ENCODE measurements at places on chromosomes 1 and 21. TPM values are rescaled to one million over a fixed set of nuclear protein-coding genes. Genes with fewer than 3 reads are reported as not detected.

DNA sequence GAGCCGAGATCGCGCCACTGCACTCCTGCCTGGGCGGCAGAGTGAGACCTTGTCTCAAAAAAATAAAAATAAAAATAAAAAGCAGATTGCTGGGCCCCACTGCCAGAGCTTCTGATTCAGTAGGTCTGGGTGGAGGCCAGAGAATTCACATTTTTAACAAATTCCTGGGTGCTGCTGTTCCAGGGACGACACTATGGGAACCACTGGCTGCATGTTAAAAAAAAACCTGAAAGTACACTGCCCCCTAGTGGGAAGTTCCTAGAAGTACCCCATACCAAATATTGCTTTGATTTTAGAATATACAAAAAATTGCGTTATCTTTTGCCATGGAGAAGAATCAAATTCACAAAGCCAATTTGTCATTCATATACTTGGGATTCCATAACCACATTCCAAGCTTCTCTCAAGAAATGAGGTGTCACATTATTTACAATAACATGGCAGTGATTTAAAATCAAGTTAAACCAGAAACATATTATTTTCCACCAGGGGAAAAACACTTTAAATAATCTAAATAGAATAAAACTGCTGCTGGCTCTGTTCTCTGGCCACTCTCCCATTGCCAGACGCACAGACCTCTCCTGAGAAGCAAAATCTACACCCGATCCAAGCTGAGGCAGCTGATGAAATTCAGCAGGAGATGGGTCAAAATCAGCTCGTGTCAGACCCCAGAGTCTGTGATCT is 27.4 kb downstream of the SYF2 start:
- DNase-seq: peak; percentile 51

DNA sequence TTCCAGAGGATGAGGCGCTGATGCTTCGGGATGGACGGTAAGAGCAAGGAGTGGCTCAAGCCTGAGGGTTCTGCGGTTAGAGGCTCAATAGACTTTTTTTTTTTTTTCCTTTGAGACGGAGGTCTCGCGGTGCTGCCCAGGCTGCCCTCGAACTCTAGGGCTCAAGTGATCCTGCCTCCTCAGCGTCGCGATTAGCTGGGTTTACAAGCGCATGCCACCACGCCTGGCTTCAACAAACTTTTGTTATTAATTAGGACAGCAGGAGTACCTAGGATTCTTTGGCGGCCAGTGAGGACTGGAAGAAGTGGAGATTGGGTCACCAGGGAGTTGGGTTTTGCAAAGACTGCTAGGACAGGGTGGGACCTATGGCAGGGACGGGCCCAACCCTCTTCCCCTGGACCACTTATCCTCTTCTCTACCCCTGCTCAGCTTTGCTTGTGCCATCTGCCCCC is 587 bp downstream of the SCNM1 start:
- peak; percentile 56 for DNase-seq

- no peak for DNase-seq
Measured at GRCh38 chr1:2575801-2576663, 10.5 kb upstream of the PRXL2B start.

DNA sequence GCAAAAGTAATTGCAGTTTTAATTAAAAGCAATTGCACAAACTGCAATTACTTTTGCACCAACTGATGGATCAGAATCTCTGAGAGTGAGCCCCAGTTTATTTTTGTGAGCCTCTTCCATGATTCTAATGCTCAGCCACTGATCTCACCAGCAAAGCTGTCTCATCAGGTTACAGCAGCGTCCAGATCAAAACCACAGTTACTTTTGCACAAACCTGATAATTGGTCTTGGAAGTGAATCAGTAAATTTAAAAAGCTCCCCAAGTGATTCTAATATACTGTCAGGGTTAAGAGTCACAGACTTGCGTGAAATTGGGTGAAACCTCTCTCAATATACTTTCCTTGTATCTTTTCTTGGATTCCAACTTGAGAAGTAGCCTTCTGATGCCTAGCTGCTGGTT is 13.5 kb upstream of the CR2 start:
- DNase-seq: no peak

DNA sequence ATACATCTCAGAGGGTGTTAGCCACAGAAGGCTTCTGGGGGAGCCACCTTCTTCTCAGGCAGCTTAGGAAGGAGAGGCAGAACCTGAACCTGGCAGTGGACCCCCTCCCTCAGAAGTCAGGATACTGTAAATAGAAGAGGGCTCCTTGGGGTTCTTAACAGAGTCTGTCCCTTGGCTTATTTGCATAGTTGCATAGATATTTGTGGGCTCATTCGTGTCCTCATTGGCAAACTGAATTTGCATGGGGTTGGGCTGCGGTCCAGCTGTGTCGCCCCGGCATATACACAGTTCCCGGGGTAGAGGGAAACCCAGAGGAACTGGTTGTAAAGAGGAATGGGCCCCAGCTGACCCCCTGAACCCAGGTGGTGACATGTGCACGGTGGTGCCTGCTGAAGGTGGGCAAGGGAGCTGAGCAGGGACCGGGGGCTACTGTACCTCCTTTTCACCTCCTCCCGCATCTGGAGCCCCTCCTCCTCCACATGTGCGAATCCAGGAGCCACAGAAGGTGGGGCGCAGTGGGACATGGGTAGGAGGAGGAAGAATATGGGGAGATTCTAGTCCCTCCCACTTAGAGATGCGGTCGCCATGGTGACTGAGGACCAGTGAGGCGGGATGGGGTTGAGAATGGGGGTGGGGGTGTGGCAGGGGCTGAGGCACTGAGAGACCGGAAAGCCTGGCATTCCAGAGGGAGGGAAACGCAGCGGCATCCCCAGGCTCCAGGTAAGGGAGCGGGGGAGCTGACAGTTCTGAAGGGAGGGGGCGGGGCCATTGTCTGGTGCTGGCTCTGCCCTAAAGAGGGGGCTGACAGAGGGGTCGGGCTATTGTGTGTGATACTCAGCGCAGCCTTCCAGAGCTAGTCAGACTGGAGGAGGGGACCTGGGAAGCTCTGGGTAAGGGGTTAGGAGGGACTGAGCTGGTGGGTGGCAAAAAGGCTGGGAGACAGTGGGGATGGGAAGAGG is 3.7 kb upstream of the SEMA4A start:
- DNase-seq: no peak

DNA sequence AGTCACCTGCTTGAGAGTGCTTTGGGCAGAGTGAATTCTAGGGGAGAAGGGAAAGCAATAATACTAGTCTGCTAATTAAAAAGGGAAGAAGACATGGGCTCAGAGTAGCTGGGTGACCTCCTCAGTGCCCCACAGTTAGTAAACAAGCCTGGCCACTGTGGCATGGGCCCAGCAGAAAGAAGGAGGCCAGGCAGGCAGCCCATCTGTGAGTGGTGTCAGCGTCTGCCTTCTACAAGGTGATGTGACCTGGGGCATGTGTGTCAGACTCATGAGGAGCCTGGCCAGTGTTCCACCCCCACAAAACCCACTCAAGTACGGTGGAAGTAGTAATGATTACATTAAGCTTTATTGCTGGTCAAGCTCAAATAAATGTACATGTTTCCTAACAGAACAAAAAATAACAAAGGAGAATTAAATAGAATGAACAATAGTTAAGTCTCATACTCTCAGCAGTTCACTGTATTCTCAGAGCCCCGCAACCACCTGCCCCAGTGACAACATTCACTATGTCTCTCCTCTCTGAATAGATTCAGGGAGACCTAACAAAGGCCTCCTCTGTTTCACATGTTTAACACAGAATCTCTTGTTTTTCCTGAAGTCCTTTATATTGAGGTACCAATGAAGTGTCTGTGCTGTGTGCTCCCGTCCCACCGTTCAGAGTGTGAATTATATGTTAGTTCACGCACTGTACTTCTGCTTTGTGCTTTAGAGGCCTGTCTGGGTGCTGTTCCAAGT is 32.5 kb downstream of the SLC22A15 start:
- no peak for DNase-seq

GRCh38 chr21:16086121-16086520 is 356.3 kb downstream of the USP25 start:
- no peak for DNase-seq

GRCh38 chr1:11727119-11727518 is 8.8 kb upstream of the AGTRAP start:
- no peak for DNase-seq

DNA sequence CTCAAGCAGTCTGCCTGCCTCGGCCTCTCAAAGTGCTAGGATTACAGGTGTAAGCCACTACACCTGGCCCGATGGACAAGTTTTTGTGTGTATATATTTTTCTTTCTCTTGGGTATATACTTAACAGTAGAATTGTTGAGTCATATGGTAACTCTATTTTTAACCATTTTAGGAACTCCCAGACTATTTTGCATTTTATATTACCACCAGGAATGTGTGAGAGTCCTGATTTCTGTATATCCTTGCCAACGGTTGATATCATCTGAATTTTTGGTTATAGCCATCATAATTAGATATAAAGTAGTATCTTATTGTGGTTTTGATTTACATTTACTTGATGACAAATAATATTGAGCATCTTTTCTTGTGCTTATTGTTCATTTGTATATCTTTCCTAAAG is 20.7 kb downstream of the FNBP1L start:
- DNase-seq: no peak

DNA sequence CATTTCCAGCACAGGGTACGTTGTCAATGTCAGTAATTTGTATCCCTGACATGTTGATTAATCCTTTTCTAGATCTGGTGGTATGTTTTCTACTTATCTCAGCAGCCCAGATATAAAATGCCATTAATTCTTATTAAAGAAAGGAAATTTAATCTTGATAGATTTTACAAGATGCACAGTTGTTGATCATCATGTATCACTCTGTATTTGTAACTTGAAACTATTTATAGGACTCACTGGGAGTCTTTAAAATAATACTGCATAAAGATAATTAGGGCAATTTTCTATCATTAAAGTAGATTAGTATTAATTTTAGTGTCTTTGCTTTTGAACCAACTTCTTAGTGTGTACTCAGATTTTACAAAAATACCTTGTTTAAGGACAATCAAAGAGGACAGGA is 84.9 kb downstream of the GREM2 start:
- DNase-seq: no peak

- no peak for DNase-seq
Measured at GRCh38 chr21:44846485-44847260, 26.8 kb downstream of the PTTG1IP start.

DNA sequence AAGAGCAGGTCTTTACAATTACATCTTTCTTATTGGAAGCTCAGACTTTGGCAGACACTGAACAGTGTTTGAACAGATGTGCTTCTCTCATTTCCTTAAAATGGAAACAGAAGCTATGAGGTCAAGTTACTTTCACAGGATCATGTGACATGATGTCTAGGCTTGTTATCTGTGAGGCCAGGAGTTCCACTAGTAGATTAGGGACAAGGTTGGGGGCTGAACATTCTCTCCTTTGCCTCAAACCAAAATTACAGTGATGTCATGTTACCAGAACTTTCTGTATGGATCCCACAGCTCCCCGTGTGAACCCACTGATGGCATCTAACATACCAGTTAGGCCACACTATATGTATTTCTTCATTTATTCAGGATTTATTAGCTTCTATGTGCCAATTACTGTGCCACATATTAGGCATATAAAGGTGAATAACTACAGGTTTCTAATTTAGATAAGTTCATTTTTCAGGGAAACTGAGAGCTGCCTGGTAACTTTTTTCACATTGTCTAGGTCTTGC is 6.0 kb downstream of the DYNLT5 start:
- DNase-seq: no peak

- DNase-seq: no peak
Measured at GRCh38 chr21:37737507-37737906, 178.8 kb downstream of the KCNJ6 start.

- no peak for DNase-seq
Measured at GRCh38 chr1:154406572-154406879, 1.4 kb downstream of the IL6R start.

DNA sequence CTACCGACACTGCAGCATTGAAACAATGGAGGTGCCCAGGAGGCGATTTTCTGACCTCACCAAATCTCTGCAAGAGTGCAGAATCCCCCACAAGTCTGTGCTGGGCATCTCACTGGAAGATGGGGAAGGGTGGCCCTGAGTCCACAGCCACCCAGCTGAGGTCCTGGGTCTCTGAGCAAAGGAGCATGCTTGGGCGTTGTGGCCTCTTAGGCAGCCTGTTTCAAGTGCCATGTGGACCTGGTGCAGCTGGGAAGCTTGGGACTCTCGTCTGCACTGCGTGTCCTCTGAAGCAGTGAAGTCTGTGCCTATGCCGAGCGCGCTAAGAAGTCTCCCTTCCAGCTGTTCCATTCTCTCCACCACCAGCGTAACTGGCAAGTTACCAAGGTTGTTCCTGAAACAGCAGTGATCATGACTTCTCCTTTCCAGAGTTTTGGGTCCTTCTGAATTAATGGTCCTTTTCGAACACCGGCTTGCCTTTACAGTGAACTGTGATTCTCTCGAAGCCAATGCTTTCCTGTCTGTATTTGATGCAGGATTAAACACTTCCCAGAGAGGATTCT is 5.0 kb upstream of the PLA2G2C start:
- no peak for DNase-seq

DNA sequence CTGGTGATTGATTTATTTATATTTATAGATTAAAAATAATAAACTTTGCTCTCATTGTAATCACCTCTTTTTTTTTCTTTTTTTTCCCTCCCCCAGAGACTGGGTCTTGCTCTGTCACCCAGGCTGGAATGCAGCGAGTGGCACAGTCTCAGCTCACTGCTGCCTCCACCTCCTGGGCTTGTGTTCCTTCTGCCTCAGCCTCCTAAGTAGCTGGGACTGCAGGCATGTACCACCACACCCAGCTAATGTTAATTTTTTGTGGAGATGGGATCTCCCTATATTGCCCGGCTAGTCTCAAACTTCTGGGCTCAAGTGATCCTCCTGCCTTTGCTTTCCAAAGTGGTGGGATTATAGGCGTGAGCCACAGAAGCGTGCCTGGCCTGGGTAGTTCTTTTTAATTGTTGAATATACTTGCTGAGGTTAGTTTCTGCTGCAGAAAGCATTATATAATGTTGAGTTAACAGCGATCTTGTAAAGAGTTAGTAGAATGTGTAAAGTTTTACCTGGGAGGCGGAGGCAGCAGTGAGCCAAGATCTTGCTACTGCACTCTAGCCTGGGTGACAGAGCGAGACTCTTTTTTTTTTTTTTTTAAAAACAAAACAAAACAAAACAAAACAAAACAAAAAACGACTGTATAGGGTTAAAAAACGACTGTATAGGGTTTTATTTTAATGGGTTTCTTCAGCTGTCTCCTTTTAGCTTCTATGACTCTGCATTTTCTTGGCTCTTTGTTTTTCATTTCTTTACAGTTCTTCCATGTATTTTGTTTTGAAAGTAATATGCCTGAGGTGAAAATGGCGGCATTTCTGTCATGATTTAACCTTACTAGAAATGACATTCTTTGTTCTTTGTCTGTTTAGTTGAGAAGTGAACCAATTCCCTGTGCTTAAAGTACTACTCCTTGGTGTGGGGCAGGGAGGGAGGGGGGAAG is 82.7 kb downstream of the CAMTA1 start:
- no peak for DNase-seq

The PTGER3 gene
- total RNA-seq: not detected

The ATP1A2 gene
- 0.07 TPM for total RNA-seq

The IFI44L gene
- 8.0 TPM for total RNA-seq

The VWA5B1 gene
- total RNA-seq: not detected

The OR14I1 gene
- not detected for total RNA-seq

The C1orf185 gene
- total RNA-seq: not detected

The PRAMEF17 gene
- not detected for total RNA-seq

The DYNLT4 gene
- total RNA-seq: not detected

The SPRR1A gene
- total RNA-seq: not detected
